Thoracic aorta (tissue), 2 donors: ENCODE measurements at places on chromosomes 5 and 9.

DNA sequence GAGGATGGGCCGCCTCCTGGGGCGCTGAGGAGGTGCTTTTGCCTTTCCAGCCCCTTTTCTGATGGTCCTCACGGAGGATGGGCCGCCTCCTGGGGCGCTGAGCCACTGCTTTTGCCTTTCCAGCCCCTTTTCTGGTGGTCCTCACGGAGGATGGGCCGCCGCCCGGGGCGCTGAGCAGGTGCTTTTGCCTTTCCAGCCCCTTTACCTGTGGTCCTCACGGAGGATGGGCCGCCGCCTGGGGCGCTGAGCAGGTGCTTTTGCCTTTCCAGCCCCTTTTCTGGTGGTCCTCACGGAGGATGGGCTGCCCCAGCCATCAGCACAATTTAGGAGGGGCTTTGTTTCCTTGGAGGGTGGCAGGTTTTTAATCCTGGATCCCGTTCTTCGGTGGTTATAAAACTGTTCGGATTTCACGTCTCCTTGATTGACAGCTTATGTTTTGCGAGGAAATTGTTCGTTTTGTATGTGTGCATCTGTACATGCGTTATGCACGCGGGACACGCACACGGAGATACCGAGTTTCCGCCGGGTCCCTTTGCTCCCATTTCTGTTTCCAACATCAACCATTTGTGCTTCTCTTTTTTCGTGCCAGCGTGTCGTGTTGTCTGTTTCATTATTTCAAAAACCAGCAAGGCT lies 34.7 kb upstream of the SLC9A3 start:
- DNase-seq = no peak

- no peak for DNase-seq
These were observed 35.4 kb upstream of the MSH3 start for GRCh38 chr5:80619086-80619485.

DNA sequence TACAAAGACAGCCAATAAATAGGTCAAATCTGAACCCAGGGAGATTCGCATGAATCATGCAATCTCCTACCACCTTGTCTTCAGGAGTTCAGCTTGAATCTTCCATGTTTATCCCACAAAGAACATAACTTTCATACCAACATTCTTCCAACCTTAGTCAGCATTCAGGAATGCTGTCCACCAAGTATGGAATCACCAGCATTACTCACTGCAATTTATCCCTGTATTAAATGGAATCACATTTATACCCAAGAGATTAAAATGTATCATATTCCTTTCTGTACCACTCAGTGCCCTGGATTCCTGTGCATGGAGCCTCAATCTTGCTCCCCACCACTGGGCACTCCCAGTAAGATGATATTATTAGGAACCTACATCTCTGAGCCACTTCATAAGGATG lies 162.6 kb downstream of the GLIS3 start:
- DNase-seq = no peak

- no peak for DNase-seq
These were observed 59.9 kb downstream of the PFDN1 start for GRCh38 chr5:140242890-140243585.

DNA sequence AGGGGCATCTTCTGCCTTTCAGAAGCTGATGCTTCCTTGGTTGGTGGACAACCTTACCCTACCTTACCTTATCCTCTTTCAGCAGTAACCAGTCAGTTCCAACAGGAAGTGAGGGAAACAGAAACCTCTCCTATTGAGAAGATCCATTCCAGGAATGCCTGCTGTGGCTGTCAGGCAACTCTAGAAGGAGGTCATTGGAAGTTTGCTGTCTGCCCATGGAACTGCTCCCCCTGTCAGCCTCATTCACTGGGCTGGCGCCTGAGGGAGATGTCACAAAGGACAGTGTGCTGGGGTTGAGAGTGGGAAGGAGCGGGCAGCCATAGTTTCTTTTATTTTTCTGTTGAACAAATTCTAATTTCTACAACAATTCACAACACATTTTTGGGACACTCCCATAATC lies 54.7 kb downstream of the IRX1 start:
- DNase-seq = no peak
